ENCODE measurements at places on chromosomes 13 and 19.
A peak's percentile ranks its signal among the peaks of the same experiment; 100 is the strongest.

DNA sequence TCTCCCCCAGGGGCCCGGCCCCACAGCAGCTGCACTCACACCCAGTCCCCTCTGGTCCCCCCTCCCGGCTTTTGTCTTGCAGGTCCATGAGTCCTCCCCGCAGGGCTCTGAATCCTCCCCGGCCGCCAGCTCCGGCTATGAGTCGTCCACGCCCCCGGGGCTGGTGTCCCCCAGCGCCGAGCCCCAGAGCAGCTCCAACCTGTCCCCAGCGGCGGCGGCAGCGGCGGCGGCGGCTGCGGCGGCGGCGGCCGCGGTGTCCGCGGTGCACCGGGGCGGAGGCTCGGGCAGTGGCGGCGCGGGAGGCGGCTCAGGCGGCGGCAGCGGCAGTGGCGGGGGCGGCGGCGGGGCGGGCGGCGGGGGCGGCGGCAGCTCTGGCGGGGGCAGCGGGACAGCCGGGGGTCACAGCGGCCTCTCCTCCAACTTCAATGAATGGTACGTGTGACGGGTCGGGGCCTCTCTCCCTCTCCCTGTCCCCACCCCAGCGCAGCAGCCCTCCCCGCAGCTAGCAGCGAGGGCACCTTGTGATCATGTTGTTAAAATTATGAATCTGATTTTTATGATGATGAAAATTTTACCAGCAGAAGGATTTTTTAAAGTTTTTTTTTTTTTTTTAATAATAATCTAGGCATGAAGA lies 3.8 kb downstream of the ZIC2 start:
- DNase-seq, result no peak

- no peak for DNase-seq
These were observed 1440.5 kb upstream of the SPRY2 start for GRCh38 chr13:81781471-81781870.

DNA sequence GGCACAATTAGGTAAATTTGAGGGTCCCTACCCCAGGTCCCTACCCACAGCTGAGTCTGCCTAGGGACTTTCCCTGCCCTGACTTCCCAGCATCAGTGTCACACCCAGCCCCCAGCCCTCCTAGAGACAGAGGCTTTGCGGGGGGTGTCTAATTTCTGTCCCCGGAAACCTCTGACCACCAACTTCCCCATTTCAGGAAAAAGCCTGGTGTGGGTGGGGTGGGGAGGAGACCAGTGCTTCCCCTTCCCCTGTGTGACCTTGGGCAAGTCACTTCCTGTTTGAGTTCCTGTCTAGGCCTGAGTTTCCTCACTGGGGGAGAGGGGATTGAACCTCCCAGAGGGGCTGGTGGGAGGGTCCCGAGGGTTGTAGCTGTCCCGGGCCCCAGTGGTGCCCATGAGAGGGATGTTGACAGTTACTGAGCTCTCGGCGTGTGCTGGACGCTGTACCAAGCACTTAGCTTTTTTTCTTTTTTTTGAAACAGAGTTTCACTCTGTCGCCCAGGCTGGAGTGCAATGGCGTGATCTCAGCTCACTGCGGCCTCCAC lies 7.9 kb downstream of the VASP start:
- no peak for DNase-seq

DNA sequence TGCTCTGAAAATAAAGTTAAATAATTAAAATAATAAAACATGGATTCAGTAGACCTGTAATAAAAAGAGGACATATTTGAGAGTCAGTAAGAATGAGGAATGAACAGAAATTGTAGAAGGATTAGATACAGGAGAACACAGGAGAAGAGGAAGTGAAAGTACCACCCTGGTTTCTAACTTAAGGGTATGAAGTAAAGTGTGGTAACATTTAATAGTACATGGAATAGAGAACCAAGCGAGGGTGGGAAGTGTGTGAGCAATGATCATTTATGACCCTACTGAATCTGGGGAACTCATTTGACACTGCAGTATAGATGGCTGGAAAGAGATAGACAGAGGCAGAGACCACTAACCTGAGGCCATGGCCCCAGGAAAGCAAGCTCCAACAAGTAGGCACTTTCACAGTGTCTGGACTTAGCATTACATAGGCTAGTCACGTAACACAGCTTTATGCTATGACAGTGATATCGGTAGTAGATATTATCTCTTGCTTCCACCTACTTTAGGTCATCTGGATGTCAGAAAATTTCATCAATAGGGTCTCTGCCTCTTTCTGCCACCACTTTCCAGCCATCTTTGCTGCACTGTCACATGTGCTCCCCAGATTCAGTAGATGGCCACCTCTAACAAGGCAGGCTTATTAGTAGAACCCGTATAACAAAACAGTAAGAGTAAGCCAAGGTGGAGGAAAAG lies 633.9 kb upstream of the MIR17HG start:
- DNase-seq, result peak; percentile 90

- no peak for DNase-seq
These were observed 774.1 kb downstream of the LIG4 start for GRCh38 chr13:107441279-107441678.

- no peak for DNase-seq
These were observed 32.1 kb upstream of the PEPD start for GRCh38 chr19:33553530-33554310.

GRCh38 chr19:35063940-35064818 lies 22.7 kb downstream of the HPN start:
- DNase-seq, result no peak

DNA sequence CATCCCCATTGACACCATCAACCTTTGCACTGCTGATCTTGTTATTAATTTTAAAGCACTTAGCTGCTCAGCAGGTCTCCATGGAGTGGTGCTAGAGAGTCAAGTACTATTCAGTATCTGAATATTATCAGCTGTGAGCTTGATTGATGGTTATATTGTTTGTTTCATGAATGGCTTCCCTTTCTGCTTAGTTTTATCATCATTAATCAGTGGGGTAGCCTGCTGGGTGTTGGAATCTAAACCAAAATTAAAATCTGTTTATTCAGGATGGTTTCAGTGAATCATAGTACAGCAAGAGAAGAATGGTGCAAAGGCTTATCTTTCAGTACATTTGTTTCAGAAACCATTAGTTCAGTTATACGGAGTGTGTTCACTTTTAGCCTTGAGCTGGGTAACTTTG lies 42.5 kb upstream of the SCEL start:
- no peak for DNase-seq

- DNase-seq, result no peak
These were observed 2.9 kb downstream of the KASH5 start for GRCh38 chr19:49390929-49391359.

GRCh38 chr13:73704587-73704986 lies 429.6 kb downstream of the KLF12 start:
- no peak for DNase-seq
